ENCODE measurements at places on chromosomes 3 and 15. TPM values are rescaled to one million over a fixed set of nuclear protein-coding genes. Genes with fewer than 3 reads are reported as not detected.

DNA sequence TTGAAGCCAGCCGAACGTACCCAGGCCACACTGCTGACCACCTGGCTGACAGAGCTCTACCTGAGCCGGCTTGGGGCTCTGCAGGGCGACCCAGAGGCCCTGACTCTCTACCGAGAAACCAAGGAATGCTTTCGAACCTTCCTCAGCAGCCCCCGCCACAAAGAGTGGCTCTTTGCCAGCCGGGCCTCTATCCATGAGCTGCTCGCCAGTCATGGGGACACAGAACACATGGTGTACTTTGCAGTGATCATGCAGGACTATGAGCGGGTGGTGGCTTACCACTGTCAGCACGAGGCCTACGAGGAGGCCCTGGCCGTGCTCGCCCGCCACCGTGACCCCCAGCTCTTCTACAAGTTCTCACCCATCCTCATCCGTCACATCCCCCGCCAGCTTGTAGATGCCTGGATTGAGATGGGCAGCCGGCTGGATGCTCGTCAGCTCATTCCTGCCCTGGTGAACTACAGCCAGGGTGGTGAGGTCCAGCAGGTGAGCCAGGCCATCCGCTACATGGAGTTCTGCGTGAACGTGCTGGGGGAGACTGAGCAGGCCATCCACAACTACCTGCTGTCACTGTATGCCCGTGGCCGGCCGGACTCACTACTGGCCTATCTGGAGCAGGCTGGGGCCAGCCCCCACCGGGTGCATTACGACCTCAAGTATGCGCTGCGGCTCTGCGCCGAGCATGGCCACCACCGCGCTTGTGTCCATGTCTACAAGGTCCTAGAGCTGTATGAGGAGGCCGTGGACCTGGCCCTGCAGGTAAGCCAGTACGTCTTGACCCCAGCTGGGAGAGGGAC, 6.2 kb downstream of the VPS18 start:
- no peaks in the 10 kb centered on the region for H3K27me3 ChIP-seq
- H3K36me3 ChIP-seq, result peaks cover 7% of the 10 kb centered on the region
- no peak overlapping the region for H3K4me3 ChIP-seq
- no peak for DNase-seq
- peaks cover 14% of the 10 kb centered on the region for H3K4me1 ChIP-seq

- peak overlapping the region; percentile 12 for H3K27ac ChIP-seq
- H3K4me1 ChIP-seq, result peaks cover 26% of the 10 kb centered on the region
- peak; percentile 50 for DNase-seq
Observed at GRCh38 chr15:29090617-29091466, 178.8 kb downstream of the NSMCE3 start.

- H3K4me3 ChIP-seq, result no peak overlapping the region
- H3K27ac ChIP-seq, result no peak overlapping the region
- DNase-seq, result no peak
- H3K27me3 ChIP-seq, result peaks cover 33% of the 10 kb centered on the region
Observed at GRCh38 chr3:14803101-14803980, 15.4 kb upstream of the FGD5 start.

DNA sequence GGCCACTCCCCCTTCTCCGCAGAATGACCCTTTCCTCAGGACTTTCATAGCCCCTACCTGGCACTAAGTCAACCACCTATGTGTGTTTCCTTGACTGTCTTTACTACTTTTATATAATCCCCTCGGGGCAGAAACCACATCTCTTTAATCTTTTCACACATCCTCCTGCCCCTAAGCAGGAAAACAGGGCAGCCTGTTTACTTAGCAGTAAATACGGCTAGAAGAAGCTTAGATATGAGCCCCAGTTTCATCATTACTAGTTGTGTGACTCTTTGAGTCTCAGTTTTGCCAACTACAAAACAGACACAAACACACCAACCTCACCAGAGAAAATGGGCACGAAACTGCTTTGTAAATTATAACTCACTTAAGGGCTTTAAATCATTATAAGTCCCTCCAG, 98.3 kb downstream of the CYP19A1 start:
- H3K4me3 ChIP-seq, result no peak overlapping the region
- H3K27me3 ChIP-seq, result no peaks in the 10 kb centered on the region
- H3K36me3 ChIP-seq, result no peaks in the 10 kb centered on the region
- no peaks in the 10 kb centered on the region for H3K4me1 ChIP-seq

- H3K4me1 ChIP-seq, result no peaks in the 10 kb centered on the region
- no peaks in the 10 kb centered on the region for H3K27me3 ChIP-seq
- DNase-seq, result no peak
- H3K27ac ChIP-seq, result no peak overlapping the region
- peaks cover 2% of the 10 kb centered on the region for H3K36me3 ChIP-seq
Observed at GRCh38 chr15:95141486-95141885, 910.1 kb downstream of the MCTP2 start.

DNA sequence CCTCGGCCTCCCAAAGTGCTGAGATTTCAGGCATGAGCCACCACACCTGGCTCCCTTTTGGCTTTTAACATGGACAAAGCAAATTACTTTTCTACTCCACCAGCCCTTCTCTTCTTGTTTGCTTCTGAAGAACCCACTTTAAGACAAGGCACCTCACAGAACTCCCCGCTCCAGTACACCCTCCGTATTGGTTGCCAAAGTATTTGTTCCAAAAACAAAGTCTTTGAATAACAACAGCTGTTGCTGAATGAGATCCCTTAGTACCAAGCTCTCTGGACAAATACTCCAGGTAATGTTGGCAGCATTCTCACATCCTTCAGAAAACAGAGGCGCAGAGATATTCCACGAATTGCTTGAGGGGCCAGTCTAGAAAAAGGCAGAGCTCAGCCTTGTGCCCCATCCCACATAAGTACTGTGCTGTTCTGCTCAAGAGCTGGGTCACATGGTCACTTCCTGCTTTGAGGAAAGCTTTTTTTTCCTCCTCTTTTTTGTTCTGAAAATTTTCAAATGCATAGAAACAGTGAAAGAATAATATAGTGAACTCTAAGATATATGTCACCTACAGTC, 7.3 kb upstream of the CHCHD6 start:
- peaks cover 3% of the 10 kb centered on the region for H3K4me1 ChIP-seq
- H3K27ac ChIP-seq, result no peak overlapping the region
- H3K4me3 ChIP-seq, result no peak overlapping the region
- no peaks in the 10 kb centered on the region for H3K36me3 ChIP-seq
- no peak for DNase-seq
- H3K27me3 ChIP-seq, result peaks cover 36% of the 10 kb centered on the region

- H3K27ac ChIP-seq, result no peak overlapping the region
- DNase-seq, result no peak
- peaks cover 3% of the 10 kb centered on the region for H3K36me3 ChIP-seq
Observed at GRCh38 chr3:15714448-15714847, 83.3 kb downstream of the ANKRD28 start.

DNA sequence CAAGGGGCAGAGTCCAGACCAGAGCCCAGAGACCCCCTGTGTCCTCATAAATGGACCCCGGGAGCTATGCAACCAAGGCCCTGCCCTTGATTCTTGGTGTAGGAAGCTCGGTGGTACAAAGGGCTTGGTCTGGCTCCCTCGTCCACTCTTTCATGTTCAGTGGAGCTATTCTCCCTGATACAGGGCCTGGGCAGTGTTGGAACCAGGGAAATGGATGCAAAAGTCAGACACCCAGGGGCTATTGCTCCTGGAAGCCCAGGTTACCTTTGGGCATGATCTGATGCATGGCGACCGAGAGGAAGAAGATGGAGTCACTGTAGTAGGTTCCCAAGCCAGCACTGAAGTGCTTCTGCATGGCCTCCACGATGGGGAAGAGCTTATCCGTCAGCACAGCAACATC, 44.5 kb downstream of the XXYLT1 start:
- peaks cover 12% of the 10 kb centered on the region for H3K36me3 ChIP-seq
- DNase-seq, result no peak
- no peak overlapping the region for H3K4me3 ChIP-seq

DNA sequence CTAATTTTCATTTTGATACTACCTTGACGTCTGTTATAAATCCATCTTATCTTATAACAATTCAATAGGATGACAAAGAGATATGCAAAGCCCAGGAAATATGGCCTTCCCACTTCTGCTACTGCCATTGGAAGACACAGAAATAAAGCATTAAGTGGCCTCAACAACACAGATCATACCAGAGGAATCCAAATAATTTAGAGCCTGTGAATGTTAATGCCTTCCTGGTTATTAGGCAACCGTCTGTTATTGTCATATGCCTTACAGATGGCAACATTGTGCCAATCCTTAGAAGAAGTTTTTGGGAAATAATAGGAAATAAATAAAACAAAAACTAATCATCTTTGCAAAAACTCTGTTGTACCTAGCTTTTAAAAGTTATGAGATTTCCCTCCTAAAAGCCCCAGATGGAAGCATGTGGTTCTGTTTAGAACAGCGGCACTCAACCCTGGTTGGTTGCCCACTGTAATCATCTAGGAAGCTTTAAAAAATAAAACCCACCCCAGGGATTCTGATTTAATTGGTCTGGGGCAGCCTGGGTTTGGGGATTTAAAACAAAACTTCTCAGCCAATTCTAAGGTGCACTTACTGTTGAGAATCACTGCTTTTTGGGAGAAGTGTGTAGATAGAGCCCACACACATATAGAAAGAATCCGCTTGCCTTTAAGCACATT, 704.8 kb upstream of the CFAP20DC start:
- H3K27me3 ChIP-seq, result no peaks in the 10 kb centered on the region
- peaks cover 20% of the 10 kb centered on the region for H3K4me1 ChIP-seq

GRCh38 chr3:169931747-169932520, 20.6 kb downstream of the SAMD7 start:
- peaks cover 21% of the 10 kb centered on the region for H3K27me3 ChIP-seq
- no peak overlapping the region for H3K27ac ChIP-seq
- H3K4me3 ChIP-seq, result no peak overlapping the region
- no peaks in the 10 kb centered on the region for H3K4me1 ChIP-seq

- no peak for DNase-seq
- no peak overlapping the region for H3K27ac ChIP-seq
- H3K4me1 ChIP-seq, result no peaks in the 10 kb centered on the region
- H3K27me3 ChIP-seq, result peaks cover 83% of the 10 kb centered on the region
- no peaks in the 10 kb centered on the region for H3K36me3 ChIP-seq
Observed at GRCh38 chr15:76328958-76329357, 7.6 kb upstream of the ISL2 start.

DNA sequence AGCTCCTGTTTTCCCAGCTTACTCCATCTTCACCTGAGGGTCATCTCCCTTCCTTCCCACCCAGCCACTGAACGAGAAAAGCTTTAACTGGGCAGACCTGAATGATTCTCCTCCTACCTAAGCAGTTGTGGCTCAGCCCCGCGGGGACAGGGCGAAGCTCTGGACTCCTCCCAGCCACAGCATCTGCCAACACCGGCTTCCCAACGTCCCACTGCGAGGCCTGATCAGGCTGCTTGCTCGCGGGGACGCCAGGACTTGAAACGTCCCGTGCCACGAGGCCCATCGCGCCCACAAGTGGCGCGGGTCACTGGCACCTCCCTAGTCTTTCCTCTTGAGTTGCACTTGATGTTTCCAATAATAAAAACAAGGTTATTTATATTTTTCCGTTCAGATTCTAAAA, at the start of gene SPATA16:
Gene SPATA16 (minus strand): TSS at position 250 of the 400 bp plus-strand sequence. CDS start 23,504 bp downstream, outside the sequence.
- no peaks in the 10 kb centered on the region for H3K27me3 ChIP-seq
- H3K36me3 ChIP-seq, result no peaks in the 10 kb centered on the region
- H3K27ac ChIP-seq, result no peak within 1 kb of the TSS
- H3K4me1 ChIP-seq, result peaks cover 10% of the 10 kb centered on the region
- no peak within 1 kb of the TSS for H3K4me3 ChIP-seq
- no peak for DNase-seq

- H3K4me3 ChIP-seq, result no peak overlapping the region
- H3K27ac ChIP-seq, result no peak overlapping the region
- no peak for DNase-seq
- H3K36me3 ChIP-seq, result no peaks in the 10 kb centered on the region
- no peaks in the 10 kb centered on the region for H3K4me1 ChIP-seq
Observed at GRCh38 chr3:74106925-74107324, 482.2 kb upstream of the PDZRN3 start.

- no peaks in the 10 kb centered on the region for H3K27me3 ChIP-seq
- H3K4me1 ChIP-seq, result no peaks in the 10 kb centered on the region
- DNase-seq, result no peak
- H3K36me3 ChIP-seq, result no peaks in the 10 kb centered on the region
- no peak overlapping the region for H3K27ac ChIP-seq
Observed at GRCh38 chr15:38549222-38549621, 15.4 kb downstream of the RASGRP1 start.

- peaks cover 8% of the 10 kb centered on the region for H3K4me1 ChIP-seq
- no peak overlapping the region for H3K4me3 ChIP-seq
- no peaks in the 10 kb centered on the region for H3K36me3 ChIP-seq
- peaks cover 20% of the 10 kb centered on the region for H3K27me3 ChIP-seq
Observed at GRCh38 chr3:127158614-127159229, 34.2 kb upstream of the PRR23E start.

DNA sequence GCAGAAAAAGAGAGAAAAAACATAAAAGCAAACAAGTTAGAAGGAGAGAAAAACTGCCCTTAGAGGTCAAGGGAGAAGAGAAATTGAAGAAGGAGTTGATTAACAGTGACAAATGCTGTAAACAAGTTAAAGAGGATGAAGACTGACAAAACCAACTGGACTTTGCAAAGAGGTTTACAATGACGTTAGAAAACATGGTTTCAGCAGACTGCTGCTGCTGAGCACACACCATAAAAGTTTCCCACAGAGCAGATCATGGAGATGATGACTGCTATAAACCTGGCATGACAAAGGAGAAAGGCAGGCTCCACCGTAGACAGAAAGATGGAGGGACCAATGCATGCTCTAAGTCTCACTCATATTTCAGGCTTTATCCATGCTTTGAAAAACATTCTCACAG, 78.7 kb downstream of the POLQ start:
- H3K36me3 ChIP-seq, result peaks cover 17% of the 10 kb centered on the region
- no peak for DNase-seq
- no peak overlapping the region for H3K4me3 ChIP-seq
- H3K27ac ChIP-seq, result peak overlapping the region; percentile 59
- no peaks in the 10 kb centered on the region for H3K27me3 ChIP-seq

- no peak for DNase-seq
- no peak overlapping the region for H3K4me3 ChIP-seq
- H3K4me1 ChIP-seq, result peaks cover 15% of the 10 kb centered on the region
- H3K36me3 ChIP-seq, result peaks cover 5% of the 10 kb centered on the region
- H3K27me3 ChIP-seq, result no peaks in the 10 kb centered on the region
Observed at GRCh38 chr3:173734895-173735294, 337.4 kb downstream of the NLGN1 start.

DNA sequence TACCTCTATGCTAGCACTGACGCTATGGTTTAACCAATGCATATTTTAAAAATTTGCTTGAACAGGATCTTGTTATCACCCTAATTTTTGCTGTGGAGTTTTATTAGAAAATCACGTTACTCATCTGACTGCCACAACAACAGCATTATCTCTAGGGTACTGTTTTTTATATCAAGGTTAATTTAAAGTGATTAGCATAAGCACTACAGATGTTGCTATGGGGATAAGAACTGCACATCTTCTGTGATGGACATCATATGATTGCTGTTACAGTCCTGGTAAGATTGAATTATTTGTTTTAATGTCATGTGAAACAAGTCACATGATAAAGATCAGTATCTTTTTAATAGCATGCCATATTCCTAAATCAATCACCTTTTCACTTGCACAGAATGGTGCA, 492.2 kb upstream of the ROBO2 start:
- H3K4me1 ChIP-seq, result no peaks in the 10 kb centered on the region
- DNase-seq, result no peak
- no peak overlapping the region for H3K27ac ChIP-seq
- H3K36me3 ChIP-seq, result no peaks in the 10 kb centered on the region
- H3K4me3 ChIP-seq, result no peak overlapping the region

MKRN2OS gene
- total RNA-seq, result not detected

ADAMTSL3 gene
- not detected for total RNA-seq

COL6A6 gene
- total RNA-seq, result not detected

ACP3 gene
- total RNA-seq, result not detected

All from neural crest cell (in vitro differentiated cells).